ENCODE measurements at places on chromosomes 7 and 10.

- DNase-seq, result no peak
These were observed 636.8 kb downstream of the ETV1 start for GRCh38 chr7:13352677-13353076.

GRCh38 chr7:158574308-158575036 lies 13.2 kb downstream of the PTPRN2 start:
- DNase-seq, result no peak

DNA sequence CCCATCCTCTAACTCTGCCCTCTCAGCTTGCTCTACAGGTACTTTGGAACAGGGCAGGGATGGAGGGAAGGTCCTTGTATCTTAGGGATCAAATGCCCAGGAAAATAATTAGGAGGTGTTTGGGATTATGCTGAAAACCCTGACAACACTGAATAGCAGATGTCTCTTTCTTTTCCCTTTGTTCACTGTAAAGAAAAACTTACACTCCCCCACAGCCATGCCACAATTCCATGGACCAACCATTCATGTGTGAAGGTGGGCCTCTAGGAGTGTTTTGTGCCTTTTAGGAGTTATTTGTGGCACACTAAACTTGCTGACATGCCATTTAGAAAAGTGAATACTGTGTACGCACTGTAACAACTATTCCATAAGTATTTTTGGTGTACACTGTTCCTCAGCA lies 108.1 kb downstream of the SNX10 start:
- DNase-seq, result no peak

DNA sequence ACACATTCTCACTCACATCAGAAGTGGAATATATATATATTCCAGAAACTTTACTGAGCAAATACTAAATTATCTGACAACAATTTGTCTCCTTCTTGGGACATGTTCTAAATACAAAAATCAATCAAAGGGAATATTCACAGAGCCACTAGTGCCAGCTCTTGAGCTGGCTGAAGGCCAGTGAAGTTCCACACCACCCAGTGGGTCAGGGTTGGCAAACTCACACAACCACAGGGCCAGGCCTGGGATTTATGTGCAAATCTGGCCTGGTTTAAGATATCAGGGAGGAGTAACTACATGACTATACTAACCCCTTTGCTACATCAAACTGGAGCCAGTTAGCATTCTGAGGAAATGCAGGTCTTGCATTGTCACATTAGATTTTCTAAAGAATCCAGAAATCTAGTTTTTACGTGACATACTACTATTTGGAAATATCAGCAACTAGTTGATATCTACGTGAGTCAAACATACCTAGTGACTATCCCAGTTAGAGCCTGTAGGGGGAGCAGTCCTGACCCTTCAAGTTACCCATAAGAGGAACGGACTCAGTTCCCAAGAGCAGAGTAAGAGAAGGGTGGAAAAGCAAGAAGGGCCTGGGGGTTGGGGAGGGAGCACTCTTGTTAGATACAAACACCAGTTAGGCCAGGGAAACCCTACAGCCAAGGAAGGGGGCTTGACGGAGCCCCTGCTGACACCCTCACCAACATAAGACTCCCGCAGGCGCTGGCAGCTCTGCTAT lies 600.4 kb downstream of the KCNMA1 start:
- DNase-seq, result no peak

DNA sequence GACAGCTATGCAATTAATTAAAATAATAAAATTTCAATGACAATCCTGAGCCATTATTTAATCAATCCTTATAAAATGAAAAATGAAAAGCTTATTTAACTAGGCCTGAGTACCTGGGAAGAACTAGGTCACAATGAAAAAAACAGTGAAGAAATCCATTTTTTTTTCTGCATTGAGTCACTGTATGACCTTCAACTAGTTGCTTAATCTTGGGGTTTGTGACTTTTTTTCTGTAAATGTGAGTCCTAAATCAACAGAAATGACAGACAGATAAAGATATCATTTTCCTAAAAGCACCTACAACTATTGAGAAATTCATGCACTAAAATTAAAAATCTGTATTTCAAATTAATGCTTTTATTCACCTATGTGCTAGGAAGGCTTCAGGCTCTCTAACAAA lies 96.8 kb downstream of the TMEM26 start:
- DNase-seq, result no peak

DNA sequence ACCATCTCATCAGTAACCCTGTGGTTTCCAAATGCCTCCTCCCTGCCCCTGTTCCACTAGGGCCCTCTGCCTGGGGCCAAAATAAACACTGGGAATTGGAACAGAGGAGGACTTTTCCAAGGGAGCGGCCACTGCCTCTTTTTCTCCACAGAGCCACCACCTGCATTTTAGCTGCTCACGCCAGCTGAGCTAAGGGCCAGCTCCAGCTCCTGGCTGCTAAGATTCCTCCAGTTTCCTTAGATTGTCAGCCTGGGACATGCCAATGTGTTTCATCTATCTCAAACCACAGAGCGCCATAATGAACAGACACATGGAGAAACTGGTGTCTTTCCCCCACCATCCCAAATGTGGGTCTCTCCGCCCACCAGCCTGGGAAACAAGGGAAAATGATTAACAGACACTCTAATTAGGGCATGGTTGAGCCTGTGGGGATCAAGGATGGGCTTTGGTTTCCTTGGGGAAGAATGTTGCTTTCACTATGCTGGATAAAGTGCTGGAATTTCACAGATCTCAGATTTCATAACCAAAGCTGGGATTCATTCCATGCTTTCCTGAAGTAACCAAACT lies 52.2 kb downstream of the ASB13 start:
- DNase-seq, result no peak

DNA sequence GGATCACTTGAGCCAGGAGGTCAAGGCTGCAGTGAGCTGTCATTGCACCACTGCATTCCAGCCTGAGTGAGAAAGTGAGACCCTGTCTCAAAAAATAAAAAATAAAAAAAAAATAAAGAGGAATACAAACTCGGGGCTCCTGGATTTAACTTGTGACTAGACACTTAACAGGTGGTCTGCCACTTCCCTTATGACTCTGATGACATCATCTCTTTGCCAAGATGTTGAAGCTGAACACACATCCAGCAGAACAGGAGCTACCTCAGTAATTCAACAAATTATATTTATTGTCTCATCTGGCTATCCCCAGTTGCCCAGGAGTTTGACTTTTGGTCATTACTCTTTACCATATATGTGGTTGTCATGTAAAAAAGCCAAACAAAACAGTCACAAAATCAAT lies 35.3 kb downstream of the NEUROD6 start:
- no peak for DNase-seq

- DNase-seq, result no peak
These were observed 54.3 kb upstream of the TNRC18 start for GRCh38 chr7:5477723-5478531.

GRCh38 chr7:65463184-65463583 lies 89.5 kb downstream of the ZNF92 start:
- no peak for DNase-seq

- DNase-seq, result no peak
These were observed 73.0 kb downstream of the TFPI2 start for GRCh38 chr7:93817526-93817925.

GRCh38 chr7:31067491-31067890 lies 15.4 kb downstream of the ADCYAP1R1 start:
- DNase-seq, result no peak

- DNase-seq, result no peak
These were observed 105.7 kb upstream of the C10orf90 start for GRCh38 chr10:126776168-126776567.

GRCh38 chr7:87816389-87816788 lies 59.8 kb downstream of the SLC25A40 start:
- no peak for DNase-seq

DNA sequence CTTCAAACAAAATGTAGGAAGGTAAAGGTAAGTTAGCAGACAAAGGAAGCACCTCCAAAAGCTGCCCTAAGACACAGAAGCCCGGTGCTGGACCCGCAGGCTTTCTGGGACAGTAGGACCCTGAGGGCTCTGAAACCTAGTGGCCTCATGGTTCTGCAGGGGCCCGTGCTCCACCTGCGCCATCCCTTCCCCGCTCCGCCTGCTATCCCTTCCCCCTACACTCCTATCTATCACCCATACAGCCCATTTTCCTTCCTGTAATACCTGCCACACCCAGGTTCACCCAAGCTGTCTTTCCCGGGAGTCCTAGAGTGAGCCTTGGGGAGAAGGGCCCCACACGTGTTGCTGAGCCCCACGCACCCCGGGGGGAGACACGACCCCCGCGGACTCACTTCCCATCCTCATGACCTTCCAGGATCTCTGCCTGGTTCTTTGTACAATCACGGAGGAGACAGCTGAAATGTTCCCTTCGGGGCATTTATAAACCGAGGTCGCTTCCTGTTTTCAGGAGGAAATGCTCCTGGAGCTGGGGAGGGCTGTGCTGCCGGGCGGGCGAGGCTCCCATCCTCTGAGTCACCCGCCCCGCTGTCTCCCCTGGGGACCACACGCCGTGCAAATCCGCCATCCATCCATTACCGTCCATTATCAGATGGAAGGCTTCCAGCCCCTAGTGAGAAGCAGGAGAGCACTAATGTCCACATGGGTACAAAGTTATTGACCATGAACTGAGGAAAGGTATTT lies 251.7 kb upstream of the PITRM1 start:
- no peak for DNase-seq

GRCh38 chr10:120420421-120420820 lies 36.6 kb upstream of the PLPP4 start:
- no peak for DNase-seq

DNA sequence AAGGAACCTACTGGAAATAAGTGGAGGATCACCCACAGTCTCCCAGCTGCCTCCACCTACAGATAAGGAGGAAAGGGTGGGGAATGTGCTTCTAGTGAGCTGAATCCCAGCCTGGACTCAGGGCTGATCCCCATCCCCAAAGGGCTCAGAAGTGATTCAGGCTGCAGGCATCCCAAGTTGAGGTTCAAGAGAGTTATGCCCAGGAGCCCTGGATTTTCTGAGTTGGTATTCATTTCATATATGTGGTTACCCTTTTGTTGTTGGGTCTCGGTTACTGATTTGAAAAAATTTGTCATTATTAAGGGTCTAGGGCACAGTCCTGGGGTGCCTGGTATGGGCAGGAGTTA lies 30.0 kb upstream of the SRGN start:
- no peak for DNase-seq

DNA sequence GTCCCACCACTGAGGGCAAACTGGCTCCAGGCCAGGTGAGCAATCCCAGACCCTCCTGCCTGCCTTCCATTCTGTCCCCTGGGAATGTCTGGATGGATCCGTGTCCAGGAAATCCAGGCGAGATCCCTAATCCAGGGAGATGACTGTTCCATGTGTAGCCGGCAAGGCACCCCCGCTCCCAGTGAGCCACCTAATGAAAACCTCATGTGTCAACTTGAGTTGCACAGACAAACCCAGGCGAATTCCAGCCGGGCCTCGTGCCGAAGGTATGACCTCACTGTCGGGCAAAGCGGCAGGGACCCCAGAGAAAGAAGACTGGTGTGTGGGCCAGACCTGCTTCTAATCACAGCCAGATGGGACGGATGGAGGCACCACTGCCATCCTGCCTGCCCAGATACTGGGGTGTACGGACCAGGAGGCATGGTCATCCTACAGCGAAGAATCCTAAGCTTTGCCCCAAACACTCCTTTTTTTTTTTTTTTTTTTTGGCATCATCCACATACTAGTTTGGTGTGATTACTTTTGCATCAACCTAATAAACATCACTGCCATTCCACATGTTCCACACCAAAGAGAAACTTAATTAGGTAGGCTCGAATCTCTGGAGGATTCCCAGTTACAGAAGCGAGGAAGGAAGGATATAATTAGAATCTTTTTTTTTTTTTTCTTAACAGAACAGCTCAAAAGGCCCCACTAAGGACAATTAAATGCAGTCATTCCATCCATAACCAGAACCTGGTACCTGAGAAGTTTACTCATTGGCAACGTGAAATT lies 313.1 kb downstream of the CALN1 start:
- no peak for DNase-seq

DNA sequence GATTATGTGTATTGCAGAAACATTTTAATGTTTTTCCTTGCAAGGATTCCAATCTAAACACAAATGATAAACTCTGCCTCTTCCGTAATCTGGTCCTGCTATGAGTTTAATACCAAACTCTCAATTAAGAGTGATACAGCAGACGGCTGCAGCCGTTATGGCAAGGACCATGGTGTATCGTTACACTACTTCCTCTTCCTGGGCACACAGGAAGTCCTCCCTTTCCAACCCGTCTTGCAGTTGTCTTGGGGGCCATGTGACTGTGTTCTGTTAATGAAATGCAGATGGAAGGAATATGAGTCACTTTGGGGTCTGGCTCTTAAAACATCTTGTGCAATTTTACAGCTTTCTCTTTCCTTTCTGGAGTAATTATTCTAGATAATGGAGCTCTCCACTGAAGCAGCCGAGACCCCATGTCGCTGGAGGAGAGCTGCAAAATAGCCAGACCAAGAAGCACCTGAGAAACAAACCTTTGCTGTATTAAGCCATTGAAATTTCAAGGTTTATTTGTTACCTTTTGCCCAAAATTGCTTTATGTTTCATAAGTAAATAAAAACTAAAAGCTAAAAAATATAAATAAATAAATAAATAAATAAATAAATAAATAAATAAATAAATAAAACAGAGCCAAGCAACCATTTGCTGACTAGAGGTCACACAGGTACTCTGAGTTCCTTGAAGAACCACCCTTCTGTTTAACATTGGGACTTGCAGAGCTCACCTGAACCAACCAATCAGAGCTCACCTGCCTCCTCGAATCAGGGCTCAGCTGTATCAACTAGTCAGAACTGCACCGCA lies 74.7 kb downstream of the FRMPD2 start:
- DNase-seq, result no peak

DNA sequence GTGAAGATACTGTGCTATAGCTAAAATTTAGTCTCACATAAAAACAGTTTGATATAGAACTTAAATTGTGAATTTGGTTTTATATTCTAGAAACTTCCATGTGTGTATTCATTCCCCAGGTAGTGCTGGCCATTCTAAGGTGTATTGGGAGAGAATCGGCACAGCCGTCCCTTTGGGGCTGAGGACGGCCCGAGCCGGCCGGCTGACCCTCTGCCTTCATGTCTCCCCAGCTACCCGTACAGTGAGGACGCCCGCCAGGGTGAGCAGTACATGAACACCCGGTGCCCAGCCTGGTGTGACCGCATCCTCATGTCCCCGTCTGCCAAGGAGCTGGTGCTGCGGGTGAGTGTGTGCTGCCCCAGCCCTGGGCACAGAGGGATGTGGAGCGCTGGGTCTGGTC lies 8.5 kb downstream of the NKX6-2 start:
- no peak for DNase-seq

DNA sequence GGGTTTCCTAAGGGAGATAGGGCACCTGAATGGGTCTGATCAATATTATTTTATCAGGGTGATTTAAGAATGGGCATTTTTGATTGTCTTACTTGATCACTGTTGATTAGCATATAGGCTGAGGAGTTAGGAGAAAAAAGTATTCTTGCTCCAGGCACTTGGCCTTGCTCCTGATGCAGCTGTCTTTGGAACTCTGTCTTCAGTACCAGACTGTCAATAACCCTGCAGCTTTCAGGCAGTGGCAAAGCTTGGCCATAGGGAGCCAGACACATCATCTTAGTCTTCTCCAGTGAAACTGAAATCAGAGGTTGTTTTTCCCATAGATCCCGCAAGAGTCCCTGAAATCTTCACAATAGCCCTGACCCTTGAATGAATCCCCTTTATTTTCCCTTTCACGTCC lies 47.2 kb downstream of the EXOC4 start:
- no peak for DNase-seq

Measured in cortex of kidney (tissue), 1 donor.